Activated CD4-positive, alpha-beta T cell treated with anti-CD3 and anti-CD28 coated beads, Interleukin-2, Interleukin-6, amounts not matched to agents 100 ng/mL and 50 ng/mL, durations not matched to agents 16 hours and 8 hours (primary cell): ENCODE measurements at places on chromosomes 3 and 15.

DNA sequence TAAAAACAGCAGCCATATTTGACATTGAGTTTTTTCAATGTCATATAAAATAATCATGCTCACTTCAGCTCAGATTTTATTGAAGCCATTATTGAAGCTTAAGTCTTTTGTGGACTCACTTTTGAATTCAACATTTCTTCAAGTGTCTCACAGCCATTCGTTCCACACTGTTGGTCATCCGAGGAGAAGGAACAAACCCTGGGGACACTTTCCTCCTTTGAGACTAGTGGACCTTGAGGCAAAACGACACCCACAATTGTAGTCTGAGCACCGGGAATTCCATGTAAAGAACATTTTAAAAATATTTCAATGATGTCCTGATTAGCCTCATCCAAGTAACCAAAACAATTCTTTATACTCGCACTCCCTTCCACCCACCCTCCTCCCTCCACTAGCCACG, 174.7 kb downstream of the CD47 start:
- DNase-seq, result no peak

- peak; percentile 28 for DNase-seq
Observed at GRCh38 chr3:193559100-193559499, 4.4 kb upstream of the ATP13A4 start.

DNA sequence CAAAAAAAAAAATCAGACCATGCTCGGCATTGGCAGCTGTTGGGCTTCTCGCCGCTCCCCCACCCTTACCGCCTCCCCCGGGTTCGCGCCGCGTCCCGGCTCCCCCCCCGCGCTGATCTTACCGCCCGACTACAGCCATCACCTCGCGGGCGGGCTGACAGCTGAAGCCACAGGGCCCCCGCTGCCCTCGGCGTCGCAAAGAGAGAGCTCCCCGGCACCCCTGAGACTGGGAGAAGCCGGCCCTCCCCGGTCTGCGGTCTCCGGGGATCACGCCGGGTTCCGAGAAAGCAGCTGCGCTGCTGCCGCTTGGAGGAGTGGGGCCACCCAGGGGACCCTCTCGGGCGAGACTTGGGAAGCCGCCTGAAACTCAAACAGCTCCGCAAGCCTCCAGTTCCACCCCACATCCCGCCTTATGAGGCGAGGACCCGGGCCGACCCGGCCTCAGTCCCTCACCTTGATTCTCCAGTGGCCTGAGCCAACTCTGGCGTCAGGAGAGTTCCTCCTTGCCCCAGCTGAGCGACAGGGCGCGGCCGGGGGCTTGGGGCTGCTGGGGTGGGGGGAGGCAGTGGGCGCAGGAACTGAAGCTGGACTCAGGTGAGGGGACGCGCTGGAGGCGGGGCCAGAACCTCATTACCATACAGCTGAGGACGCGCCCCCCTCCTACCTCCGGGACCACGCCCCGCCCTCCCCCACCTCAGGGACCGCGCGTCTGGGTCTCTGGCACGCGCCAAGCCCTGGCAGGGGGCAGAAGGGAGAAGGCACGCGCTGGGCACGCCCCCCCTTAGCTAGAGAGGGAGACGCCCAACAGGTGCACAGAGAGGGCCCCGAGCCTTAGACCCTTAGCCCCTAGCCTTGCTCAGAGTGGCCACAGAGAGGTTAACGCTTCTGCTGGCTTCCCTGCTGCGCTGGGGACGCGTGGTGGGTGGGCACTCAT, 1.0 kb upstream of the DLL4 start:
- DNase-seq, result no peak

- no peak for DNase-seq
Observed at GRCh38 chr3:184423561-184423960, 43.7 kb downstream of the CHRD start.

- DNase-seq, result no peak
Observed at GRCh38 chr3:134054881-134055280, 25.2 kb upstream of the SLCO2A1 start.
